ENCODE measurements at places on chromosomes 5 and 9.

DNA sequence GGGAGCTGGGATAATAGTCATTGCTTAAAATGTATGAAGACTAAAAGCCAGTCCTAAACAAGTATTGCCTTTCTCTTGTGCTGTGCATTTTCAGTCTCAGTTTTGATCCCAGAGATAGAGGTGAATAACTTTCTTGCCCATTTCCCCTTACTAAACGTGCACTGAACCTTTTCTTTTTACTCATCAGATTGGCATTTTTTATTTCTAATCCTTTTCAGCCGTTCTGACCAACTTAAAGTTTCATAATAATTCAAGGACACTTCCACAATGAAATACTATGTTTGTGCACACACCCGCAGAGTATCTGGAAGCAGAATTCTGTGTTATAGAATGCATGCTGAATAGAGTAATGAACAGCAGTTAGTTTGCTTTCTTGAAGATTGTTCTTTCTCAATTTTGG lies 343.6 kb downstream of the LRRC70 start:
- DNase-seq = no peak

- no peak for DNase-seq
Observed at GRCh38 chr9:134284273-134284672, 42.0 kb upstream of the RXRA start.

DNA sequence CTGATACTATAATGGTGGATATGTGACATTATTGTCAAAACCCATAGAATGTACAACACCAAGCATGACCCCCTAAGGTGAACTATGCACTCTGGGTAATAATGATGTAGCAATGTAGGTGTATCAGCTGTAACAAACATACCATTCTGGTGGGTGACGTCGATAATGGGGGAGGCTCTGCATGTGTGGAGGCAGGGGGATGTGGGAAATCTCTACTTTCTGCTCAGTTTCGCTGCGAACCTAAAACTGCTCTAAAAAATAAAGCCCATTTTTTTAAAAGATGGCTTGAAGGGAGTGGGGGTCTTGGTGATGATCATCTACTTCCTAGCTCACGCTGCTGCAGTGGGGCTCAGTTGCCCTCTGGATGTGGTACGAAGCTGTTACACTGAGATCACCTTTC lies 51.1 kb downstream of the RASGEF1C start:
- no peak for DNase-seq

GRCh38 chr5:152688561-152689249 lies 283.6 kb upstream of the NMUR2 start:
- DNase-seq = no peak

DNA sequence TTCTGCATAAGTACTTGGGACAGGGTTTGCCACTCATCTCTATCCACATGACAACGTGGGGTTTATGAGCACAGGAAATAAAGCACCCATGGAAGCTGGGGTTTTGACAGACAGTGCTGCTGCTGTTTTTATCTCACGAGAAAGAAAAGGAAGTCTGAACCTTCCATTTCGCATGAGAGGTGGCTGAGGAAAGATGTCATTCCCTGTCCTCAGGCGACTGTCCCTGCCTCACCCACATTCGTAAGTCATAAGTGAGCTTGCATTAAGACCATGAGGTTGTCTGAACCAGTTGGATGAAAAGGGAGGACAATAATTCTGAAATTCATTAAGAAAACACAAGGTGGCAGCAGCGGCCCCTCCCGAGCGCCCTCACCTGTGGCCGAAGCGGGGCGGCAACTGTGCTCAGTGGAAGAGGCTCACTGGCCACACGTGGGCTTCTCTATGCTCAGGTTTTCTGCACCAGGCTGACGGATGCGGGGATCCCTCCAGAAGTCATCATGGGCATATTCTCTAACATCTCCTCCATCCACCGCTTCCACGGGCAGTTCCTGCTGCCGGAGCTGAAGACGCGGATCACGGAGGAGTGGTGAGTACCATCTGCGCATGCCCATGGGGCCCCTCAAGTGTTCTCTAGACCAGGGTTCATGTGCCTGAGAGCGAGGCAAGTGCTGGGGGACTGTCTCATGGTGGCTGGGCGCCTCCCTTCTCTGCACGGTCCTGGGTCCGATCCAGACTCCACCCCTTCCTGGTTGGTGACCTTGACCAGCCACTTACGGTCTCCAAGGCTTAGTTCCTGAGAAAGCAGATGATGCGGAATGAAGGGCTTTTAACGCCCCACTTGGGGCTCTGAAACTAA lies 54.7 kb upstream of the SUSD3 start:
- DNase-seq = peak; percentile 86

- peak; percentile 70 for DNase-seq
Observed at GRCh38 chr5:67636091-67636490, 439.5 kb upstream of the CD180 start.

GRCh38 chr5:157025093-157025698 lies 33.7 kb downstream of the HAVCR1 start:
- DNase-seq = no peak

DNA sequence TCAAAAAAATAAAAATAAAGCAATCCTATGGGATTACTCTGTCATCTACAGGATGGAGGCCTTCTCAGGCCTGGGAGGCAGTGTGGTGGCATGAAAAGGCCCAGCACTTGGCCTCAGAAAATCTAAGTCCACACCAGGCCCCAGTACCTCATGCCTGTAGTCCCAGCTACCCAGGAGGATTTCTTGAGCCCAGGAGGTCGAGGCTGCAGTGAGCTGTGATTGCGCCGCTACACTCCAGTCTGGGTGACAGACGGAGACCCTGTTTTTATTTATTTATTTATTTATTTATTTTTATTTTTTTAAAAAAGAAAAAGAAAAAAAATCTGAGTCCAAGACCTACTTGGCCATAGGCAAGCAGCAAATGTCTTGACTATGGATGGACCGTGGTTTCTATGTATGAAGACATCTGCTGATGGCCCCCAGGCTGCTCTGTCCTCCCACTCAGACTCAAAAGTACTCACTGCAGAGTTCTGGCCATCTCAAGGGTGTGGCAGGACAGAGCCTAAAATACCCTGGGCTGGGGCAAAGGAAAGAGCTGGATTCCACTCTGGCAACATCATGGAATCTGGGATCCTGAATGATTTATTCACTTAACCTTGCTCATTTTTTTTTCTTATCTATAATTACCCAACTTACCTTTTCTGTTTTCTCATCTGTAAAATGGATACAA lies 55.0 kb downstream of the ARHGEF37 start:
- DNase-seq = no peak

DNA sequence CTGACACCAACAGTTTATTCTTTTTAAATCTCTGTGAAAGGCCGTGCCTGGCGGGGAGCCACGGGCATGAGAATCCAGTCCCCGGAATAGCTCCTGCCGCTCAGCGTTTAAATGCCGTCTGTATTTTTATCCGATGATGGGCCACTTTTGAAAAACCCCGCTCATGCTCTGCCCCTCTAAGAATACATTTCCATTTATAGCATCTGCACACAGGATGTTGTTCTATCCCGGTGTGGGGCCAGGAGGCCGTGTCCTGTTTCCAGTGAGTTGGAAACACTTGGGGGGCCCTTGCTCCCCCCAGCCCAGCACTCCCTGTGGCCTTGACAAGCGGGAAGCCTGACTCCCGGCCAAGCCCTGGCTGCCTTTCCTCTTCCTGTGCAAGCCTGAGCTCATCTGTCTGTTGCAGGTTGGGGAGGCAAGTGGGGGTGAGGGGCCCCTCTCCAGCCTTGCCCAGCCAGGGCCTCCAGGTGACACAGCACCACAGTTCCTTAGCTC lies 39.0 kb downstream of the ERGIC1 start:
- DNase-seq = peak; percentile 93

DNA sequence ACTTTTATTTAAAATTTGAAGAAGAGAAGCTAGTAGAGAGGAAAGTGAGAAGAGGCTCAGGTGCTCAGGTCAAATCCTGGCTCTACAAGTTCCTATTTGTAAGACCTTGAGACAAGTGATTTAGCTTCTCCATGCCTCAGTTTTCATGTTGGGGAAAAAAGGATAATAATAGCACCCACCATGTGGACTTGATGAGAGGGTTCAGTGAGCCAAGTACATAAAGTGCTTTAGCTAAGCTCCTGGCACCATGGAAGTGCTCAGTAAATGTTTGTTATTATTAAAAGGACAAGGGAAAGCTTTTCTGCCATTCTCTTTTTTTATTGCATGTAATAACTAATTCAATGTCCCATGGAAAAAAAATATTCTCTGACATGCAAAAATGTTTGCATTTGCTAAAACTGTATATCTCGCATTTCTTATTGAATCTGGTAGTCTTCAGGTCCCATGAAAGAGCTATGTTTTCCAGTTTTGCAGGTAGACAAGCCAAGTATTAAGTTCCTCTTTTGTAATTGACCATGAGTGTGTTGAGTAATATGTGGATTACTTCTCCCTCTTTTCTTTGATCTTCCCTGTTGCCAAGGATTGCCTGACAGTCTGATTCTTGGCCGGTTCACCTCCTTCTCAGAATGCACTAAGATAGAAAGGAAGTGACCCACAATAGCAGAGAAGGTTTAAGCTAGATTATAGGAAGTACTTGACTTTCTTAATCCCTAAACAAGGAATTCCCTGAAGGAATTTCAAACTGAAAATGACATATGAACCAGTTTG lies 45.6 kb upstream of the TRIM32 start:
- no peak for DNase-seq

DNA sequence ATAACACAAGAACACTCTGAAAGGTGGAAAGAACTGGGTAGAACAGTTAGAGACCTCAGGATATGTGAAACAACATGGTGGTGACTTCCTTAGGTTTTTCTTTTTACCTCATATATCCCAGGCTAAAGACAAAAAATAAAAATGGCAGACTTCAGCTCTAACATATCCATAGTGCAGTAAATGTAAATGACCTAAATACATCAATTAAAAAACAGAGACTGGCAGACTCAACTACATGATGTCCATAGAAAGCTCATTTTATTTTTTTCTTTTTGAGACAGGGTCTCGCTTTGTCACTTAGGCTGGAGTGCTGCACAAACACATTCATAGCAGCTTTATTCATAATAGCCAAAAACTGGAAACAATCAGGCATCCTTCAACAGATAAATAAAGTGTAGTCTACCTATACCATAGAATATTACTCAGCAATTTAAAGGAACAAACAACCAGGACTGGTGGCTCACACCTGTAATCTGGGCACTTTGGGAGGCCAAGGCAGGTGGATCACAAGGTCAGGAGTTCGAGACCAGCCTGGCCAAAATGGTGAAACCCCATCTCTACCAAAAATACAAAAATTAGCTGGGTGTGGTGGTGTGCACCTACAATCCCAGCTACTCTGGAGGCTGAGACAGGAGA lies 4.8 kb downstream of the C5orf15 start:
- no peak for DNase-seq

DNA sequence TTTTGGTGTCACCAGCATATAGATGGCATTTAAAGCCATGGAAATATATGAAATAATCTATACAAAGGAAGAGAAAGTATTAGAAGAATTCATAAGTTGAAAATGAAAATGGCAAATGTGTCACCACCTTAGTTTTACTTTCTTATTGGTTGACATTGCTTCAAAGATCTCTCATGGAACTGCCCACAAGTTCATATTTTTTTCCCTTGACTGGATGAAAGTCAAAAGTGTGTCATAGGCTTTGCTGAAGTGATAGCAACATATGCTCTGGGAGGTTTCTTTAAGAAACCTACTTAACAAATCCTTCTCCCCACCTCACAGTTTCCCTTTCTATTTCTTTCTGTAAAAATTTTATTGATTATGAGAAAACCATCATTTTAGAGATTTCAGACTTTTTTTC lies 127.2 kb downstream of the VPS13A start:
- no peak for DNase-seq

DNA sequence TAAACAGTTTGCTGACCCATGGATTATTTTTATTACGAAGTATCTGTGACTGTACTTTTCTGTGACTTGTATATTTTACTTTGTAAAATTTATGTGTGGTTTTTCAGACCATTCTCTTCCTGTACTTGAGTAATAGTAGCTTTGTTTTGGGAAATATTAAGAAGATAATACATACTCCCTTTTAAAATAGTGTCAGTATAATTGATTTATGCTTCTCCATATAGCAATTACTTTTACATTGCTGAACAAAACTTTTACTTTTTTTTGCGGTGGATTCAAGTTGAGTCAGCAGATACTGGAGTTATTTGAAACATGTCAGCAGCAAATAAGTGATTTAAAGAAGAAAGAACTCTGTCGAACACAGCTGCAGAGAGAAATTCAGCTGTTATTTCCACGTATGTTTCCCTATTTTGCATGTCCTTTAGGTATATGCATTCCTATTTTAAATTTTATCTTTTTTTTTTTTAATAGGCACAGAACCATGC lies 28.4 kb downstream of the TENT2 start:
- DNase-seq = no peak

- no peak for DNase-seq
Observed at GRCh38 chr9:121289772-121290370, 21.9 kb downstream of the GSN start.

DNA sequence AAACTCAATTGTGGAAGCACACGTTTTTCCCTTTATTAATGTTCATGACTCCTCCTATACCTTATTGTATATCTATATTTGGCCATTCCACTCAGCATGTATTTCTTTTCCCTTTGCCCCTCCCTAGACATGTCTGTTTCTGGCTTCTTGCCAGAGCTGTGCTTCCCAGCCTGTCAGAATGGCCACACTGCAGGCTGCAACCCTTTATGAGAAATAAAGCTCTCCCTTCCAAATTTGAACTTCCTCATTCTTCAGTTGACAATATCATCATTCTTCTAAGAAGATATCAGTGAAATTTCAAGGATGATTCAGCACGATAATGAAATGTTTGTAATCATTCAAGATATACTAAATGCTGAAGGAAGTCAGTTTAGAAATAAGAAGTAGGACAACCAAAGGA lies 107.6 kb upstream of the PRSS3 start:
- DNase-seq = no peak

GRCh38 chr5:36522746-36523065 lies 83.7 kb upstream of the SLC1A3 start:
- no peak for DNase-seq

GRCh38 chr5:41722359-41722950 lies 147.8 kb downstream of the OXCT1 start:
- DNase-seq = no peak

Data from testis (tissue), 5 donors.